Type B pancreatic cell (in vitro differentiated cells): ENCODE measurements at places on chromosomes 7 and 10. TPM values are rescaled to one million over a fixed set of nuclear protein-coding genes. Genes with fewer than 3 reads are reported as not detected.

GRCh38 chr7:152602962-152603361 is 73.0 kb downstream of the XRCC2 start:
- no peak for DNase-seq

The C10orf143 gene
- total RNA-seq, result 1.8 and 3.0 TPM in 2 replicates

DNA sequence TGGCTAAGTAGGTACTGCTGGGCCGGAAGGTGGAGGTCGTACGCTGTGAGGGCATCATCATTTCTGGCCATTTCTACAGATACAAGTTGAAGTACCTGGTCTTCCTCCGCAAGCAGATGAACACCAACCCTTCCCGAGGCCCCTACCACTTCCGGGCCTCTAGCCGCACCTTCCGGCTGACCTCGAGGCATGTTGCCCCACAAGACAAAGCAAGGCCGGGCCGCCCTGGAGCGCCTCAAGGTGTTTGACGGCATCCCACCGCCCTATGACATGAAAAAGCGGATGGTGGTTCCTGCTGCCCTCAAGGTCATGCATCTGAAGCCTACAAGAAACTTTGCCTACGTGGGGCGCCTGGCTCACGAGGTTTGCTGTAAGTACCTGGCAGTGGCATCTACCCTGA is 56.8 kb downstream of the ATXN7L1 start:
- no peak for DNase-seq

GRCh38 chr10:132526676-132527075 is 10.9 kb upstream of the INPP5A start:
- DNase-seq, result no peak

- DNase-seq, result no peak
Observed at GRCh38 chr7:129184981-129185670, 3.3 kb upstream of the SMO start.

- no peak for DNase-seq
Observed at GRCh38 chr10:43214071-43214955, 52.6 kb downstream of the RASGEF1A start.

GRCh38 chr7:106858618-106859532 is 6.2 kb upstream of the PIK3CG start:
- peak; percentile 72 for DNase-seq

DNA sequence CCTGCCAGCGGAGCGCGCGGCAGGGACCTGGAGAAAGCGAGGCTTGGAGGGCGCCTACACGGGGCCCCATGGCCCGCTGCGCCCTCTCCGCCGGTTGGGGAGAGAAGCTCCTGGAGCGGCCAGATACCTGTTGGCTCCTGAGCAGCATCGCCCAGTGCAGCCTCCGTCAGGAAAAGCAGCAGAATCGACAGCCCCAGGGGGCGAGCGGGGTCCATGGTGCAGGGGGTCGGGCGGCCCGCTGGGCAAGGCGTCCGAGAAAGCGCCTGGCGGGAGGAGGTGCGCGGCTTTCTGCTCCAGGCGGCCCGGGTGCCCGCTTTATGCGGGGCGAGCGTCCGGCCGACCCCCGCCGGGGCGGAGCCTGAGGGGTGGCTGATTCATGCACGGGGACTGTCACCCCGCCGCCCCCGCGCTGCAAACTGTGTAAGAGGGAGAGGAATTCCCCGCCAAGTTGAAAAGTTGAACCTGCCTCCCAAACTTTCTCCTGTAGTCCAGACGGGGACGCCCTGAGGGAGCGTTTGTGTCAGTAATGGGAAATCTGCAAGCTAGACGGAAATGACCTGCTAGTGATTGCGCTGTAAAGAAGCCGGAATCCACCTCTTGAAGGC is at the start of gene TFPI2:
TFPI2 (minus strand) TSS at position 290 of the 605 bp plus-strand sequence; CDS start at position 215, 75 bp downstream.
- DNase-seq, result peak; percentile 68

- DNase-seq, result no peak
Observed at GRCh38 chr10:67793313-67793712, 44.7 kb downstream of the DNAJC12 start.

The C7orf57 gene
- 0.36 and 1.5 TPM in 2 replicates for total RNA-seq

DNA sequence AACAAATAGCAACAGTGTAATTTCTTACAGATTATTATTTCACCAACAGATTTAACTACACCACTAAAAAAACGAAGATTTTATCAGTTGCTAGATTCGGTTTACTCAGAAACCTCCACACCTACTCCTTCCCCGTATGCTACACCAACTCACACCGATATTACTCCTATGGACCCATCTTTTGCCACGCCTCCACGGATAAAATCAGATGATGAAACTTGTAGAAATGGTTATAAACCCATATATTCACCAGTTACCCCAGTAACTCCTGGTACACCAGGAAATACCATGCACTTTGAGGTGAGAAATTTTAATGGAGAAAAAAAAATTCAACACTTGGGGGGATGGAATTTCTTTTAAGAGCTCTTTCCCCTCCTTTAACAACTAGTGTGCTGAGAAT is 92.5 kb downstream of the KMT2E start:
- DNase-seq, result no peak

DNA sequence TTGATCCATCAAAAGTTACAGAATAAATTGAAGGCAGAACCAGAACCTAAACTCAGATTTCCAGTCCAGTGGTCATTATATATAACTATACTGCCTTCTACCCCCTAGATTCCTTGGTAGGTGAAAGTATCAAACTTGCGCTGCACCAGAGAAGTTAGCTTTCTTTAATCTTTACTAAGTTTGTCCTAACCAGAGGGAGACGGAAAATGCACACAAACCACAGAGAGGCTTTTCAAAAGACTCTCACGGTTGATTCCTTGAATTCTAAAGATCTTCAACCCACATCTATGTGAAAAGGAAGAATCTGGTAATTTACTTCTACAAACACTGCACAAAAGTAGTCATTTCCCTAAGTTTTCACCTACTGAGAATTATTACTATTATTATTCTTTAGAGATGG is 18.2 kb upstream of the KIAA1549 start:
- DNase-seq, result no peak

GRCh38 chr7:94410413-94411187 is 15.9 kb downstream of the COL1A2 start:
- no peak for DNase-seq

DNA sequence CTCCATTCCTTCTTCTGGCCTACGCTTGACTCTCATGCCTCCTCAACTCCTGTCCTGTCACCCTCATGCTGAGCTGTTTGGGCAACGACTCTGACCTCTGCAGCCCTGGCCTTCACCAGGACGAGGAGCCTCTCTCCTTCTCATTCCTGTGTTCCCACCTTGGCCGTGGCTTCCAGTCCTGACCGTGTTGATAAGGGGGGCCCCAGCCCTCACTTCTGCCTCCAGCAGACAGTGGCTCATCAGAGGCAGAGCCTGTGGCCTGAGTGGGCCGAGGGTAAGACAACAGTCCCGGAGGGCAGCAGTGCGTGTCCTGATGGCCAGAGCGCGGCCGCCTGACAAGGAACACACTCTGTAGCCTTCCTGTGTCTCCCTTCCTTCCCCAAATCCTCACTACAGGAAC is 61.7 kb upstream of the UBE3C start:
- DNase-seq, result no peak

The NODAL gene
- not detected in 2 replicates for total RNA-seq

- DNase-seq, result no peak
Observed at GRCh38 chr10:6583447-6583846, 3.4 kb upstream of the PRKCQ start.

The NOBOX gene
- total RNA-seq, result not detected in 2 replicates

DNA sequence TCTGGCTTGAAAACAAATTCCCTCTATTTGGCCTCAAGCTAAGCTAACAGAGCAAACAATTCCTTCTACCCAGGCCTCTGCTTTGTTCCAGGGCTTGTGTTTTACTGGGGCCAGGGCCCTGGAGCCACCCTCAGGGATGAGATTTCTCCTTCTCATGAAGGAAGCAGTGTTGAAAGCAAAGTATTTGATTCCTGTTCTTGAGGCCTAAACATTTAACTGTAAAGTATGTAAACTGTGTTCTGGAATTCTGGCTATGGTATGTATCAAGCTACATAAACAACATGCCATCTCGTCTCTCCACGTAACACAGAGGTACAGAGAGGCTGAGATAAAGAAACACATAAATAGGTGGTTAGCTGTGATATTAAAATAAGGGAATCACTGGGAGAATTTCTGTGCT is 81.8 kb downstream of the HERPUD2 start:
- DNase-seq, result no peak

- no peak for DNase-seq
Observed at GRCh38 chr7:29372351-29373090, 177.9 kb downstream of the CHN2 start.

DNA sequence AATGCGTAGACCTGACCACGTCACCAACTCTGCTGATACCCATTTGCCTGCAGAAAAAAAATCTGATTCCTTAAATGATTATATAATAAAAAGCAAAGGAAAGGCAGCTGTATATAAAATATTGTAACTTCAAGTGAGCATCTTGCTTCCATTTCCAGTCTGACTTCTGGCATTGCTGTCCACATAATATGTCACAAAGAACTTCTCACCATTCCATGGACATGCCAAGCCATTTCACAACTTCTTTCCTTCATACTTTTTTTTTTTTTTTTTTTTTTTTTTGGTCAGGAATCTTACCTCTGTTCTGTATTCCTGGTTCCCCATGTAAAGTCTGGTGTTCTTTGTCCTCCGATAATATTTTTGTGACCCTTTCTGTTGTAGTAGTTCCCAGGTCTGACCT is 165.5 kb downstream of the SND1 start:
- no peak for DNase-seq

GRCh38 chr7:45885264-45885882 is 2.9 kb upstream of the IGFBP1 start:
- DNase-seq, result no peak

- DNase-seq, result no peak
Observed at GRCh38 chr10:24341371-24341770, 132.4 kb downstream of the KIAA1217 start.

DNA sequence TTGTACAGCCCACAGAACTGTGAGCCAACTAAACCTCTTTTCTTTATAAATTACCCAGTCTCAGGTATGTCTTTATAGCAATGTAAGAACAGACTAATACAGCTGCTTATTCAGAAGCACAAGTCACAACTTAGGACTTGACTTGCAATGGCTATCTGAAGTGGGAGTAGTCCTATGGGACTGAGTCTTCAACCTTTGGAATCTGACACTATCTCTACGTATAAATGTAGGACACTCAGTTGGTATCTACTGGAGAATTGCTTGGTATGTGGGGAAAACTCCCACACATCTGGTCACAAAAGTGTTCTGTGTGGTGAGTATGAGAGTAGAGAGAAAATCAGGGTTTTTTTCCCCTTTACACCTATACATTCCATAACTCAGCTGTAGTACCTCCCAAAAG is 12.3 kb upstream of the PANK1 start:
- DNase-seq, result no peak

The EPHB4 gene
- 69.3 and 78.4 TPM in 2 replicates for total RNA-seq

The CTTNBP2 gene
- 30.2 and 36.9 TPM in 2 replicates for total RNA-seq

GRCh38 chr7:84617265-84618030 is 422.9 kb upstream of the SEMA3A start:
- DNase-seq, result no peak

GRCh38 chr7:46908770-46909169 is 673.1 kb downstream of the TNS3 start:
- DNase-seq, result no peak

GRCh38 chr10:70702190-70702763 is 30.0 kb downstream of the ADAMTS14 start:
- no peak for DNase-seq

GRCh38 chr7:124399941-124400340 is 365.7 kb downstream of the GPR37 start:
- DNase-seq, result no peak

- no peak for DNase-seq
Observed at GRCh38 chr7:157643525-157643970, 306.7 kb downstream of the DNAJB6 start.

- no peak for DNase-seq
Observed at GRCh38 chr7:33044401-33044718, 18.2 kb downstream of the NT5C3A start.

- no peak for DNase-seq
Observed at GRCh38 chr7:100679927-100680575, 6.5 kb downstream of the GNB2 start.

GRCh38 chr7:48894574-48894973 is 29.8 kb upstream of the CDC14C start:
- no peak for DNase-seq

DNA sequence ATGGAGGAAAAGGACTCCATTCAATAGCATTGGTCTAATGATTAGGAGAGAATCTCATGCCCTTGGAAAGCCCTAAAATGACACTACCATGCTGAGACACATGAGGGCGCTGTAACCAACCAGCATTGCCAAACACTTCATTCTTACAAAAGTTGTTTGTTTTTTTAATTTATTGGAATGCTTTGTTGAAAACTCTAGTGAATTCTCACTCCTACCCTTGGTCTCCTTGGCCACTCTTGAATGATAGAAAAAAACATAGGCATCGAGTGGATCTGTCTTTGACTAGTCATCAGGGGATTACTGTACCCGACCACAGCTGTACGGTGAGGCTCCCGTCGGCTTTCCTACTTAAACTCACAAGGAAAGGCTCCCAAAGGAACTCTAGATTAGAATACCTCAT is 29.3 kb upstream of the ADD3 start:
- DNase-seq, result no peak

GRCh38 chr7:151251689-151252560 is 3.4 kb upstream of the SMARCD3 start:
- peak; percentile 87 for DNase-seq

- DNase-seq, result no peak
Observed at GRCh38 chr7:94127026-94127425, 122.9 kb upstream of the BET1 start.

The CALCR gene
- 0.10 and 0.12 TPM in 2 replicates for total RNA-seq

DNA sequence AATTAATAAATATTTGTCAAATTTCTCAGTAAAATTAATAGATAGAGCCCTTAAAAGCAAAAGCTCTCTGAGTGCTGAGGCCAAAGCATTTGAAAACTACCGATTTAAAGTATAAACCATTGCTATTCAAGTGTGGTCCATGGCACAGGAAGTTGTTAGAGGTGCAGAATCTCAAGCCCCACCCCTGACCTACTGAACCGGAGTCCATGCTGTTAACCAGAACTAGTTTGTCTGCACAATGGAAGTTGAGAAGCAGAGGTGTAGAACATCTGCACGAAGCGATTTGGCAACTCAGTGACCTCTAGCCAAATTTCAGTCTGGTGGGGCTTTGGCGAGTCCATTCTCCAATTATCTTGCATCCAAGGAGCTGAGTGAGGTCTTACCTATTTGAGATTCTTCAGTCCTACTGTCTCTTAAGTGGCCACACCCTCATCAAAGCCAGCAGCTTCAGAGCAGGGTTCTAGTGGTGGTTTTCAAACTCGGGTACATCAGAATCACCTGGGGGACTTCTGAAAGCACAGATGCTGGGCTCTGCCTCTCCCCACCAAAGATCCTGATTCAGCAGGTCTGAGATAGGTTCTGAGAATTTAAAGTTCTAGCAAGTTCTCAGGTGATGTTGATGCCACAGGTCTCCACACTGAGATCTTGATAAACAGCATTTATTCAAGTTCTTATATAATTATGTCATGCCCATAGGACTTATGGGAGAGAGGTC is 96.8 kb upstream of the SAMD8 start:
- no peak for DNase-seq

- DNase-seq, result no peak
Observed at GRCh38 chr7:100691676-100692577, 2.1 kb downstream of the GIGYF1 start.

DNA sequence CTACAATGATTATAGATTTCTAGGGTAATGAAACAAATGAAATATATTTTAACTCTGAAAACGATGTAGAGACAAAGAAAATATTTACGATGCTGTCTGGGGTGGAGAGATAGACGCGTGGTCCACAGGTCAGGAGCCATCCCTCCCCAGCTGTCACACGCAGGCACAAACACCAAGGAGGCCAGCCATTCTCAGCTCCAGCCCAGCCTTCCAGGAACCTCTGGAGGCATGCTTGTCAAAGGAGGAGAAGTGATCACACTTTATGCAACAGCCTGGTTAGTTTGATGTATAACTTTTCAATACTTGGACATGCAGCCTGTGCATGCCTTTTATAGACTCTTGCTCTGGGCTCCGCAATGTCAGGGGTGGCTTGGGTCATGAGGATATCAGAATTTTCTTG is 391.5 kb upstream of the MGMT start:
- DNase-seq, result no peak
